ENCODE measurements at places on chromosomes 6 and 20.

GRCh38 chr6:19417713-19418112 lies 419.5 kb upstream of the ID4 start:
- peak; percentile 4 for DNase-seq

DNA sequence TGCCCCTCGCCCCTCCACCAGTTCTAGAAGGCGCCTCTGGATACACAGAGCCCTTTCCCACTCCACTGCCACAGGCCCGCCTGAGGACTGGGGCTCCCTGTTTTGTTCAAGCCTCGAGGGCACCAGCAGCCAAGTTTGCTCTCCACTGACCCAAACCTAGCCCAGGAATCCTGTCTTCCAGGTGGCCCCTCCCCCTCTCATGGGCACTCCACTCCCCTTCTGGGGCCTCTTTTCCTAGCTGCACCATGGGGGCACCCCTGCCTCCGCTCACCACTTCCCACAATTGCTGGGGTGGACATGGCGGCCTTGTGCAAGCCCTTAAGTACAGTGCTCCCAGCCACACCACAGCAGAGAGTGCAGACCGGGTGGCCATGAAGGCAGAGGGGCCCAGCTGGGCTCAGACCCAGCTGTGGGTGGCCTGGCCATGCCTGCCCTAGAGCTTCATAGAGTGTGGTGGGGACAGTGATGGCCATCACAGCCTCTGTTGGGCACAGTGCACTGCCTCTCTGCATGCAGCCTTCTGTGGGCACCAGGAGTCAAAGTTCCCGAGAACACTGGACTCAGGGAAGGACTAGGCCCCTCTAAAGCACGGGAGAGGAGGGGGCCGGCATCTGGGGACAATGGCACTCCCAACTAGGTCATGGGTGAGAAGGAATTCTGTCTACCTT lies 1.3 kb downstream of the MYL9 start:
- no peak for DNase-seq

GRCh38 chr6:113662688-113663333 lies 194.3 kb upstream of the MARCKS start:
- DNase-seq: no peak

GRCh38 chr6:89432875-89433251 lies at the start of gene ANKRD6:
Gene ANKRD6, plus strand, starts transcription at chr6:89433152. Its CDS starts 133,825 bp downstream, at chr6:89566977.
- DNase-seq: peak; percentile 9

GRCh38 chr6:53506872-53507271 lies 38.0 kb downstream of the GCLC start:
- DNase-seq: no peak

- DNase-seq: no peak
Observed at GRCh38 chr20:37644605-37645004, 49.2 kb upstream of the CTNNBL1 start.

- DNase-seq: no peak
Observed at GRCh38 chr20:19019734-19020364, 192.6 kb upstream of the SLC24A3 start.

- no peak for DNase-seq
Observed at GRCh38 chr6:121612927-121613326, 177.5 kb downstream of the GJA1 start.

DNA sequence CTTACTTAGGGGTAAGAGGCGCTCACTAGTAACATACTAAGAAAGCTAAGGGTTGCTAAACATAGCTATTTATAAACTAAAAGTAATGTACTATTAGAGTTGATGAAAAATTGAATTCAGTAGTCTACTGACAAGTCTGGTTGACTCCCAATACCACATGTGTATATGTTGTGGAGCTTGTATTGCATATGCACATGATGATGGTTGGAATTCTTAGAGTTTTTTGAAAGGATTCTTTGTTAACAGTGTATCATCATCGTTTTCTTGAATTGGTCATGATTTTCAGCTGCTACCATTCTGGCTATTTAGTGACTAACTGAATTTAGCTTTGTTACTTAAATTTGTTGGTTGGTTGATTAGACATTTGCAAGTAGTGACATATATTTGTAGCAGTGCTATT lies 27.2 kb downstream of the ABRACL start:
- no peak for DNase-seq

DNA sequence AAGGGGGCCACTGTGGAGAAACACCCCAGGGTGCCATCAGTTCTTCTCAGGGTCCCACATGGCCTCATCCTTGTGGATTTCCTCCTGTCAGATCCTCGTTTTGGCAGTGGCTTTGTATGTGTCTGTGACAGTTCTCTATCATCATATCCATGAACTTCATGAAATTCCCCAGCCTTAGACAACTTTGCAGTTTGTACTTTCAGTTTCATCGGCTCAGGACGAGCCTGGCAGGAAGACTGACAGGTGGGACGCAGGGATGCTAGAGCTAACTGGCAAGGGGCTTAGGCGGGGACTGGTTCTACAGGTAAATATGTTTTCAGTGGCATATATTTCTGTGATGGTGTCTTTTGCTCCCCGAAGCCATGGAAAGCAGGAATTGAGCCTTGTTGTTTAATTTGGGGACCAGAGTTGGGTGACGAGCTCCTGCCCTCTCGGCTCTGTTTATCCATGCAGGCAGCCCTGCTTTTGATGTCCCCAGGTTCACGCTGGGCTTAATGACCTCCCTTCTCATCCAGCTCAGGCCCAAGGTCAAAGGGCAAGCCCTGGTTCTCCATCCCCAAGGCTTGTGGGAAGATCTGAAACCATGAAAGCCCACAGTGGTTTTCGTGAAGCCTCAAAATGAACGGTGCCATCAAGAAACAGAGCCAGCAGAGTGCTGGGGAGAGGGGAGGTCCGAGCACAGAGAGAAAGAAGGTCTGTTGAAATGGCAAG lies 11.2 kb downstream of the SDCBP2 start:
- DNase-seq: no peak

DNA sequence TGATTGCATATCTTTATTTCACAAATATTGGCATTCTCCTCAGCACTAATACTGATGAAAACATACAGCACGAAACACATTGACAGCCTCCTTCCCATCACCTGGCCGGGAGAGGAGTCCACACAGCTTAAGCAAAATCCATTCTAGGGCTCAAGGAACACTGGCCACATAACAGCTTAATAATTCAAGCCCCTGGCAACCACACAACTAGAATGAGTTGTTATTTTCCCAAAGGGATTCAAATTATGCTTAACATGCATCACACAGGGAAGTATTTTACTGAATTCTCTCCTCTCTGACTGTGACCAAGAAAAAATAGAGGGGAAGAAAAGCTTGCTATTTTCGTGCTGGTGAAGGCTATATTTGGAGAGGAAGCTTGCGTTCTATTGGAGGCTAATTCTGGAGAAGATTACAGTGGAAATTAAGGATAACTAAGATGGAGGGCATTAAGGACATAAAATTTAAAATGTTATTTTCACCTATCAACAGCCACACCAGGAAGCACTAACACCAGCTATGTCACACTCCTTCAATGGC lies 198.5 kb downstream of the ADGRG6 start:
- peak; percentile 49 for DNase-seq

DNA sequence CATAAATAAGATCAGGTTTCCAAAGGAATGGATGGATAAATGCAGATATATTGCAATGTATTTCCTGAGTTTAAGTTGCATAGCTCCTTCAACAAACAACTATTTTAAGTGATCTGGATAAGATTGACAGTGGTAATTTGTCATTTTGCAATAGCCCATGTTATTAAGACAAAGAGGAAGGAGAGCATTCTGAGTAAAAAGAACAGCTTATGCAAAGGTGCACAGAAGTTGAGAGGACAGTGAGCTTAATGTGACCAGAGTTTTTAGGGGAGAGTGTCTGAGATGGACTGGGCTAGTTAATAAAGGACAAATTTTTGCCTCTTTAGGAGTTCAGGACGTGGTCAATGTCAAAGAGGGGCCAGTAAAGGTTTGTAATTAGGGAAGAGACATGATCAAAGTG lies 48.8 kb upstream of the FBXO30 start:
- DNase-seq: no peak

- DNase-seq: no peak
Observed at GRCh38 chr20:24406750-24407149, 62.7 kb upstream of the SYNDIG1 start.

DNA sequence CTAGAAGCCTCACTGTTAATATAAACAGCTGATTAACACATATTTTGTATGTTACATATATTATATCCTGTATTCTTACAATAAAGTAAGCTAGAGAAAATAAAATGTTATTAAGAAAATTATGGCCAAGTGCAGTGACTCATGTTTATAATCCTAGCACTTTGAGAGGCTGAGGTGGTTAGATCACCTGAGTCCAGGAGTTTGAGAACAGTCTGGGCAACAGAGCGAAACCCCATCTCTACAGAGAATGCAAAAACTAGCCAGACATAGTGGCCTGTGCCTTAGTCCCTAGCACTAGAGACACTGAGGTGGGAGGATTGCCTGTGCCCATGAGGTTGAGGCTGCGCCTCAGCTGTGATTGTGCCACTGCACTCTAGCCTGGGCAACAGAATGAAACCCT lies 81.9 kb downstream of the NCOA3 start:
- no peak for DNase-seq

DNA sequence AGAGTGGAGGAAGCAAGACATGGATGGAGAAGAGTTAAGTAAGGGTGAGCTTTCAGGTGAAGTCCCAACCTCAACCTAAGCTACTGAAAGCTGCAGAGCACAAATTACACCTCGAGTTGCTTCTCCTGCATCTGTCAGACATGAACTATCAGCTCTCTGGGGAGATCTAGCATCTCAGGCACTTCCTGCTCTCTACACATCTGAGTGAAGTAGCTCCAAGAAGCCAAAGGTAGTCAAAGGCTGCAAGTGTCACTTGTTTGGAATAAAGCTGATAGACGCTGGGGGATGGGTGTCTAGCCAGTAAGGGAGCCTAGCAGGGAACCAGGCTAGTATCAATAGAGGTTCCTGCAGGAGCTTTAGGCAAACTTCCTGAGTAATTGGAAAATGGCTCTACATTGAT lies 228.0 kb downstream of the PLCB1 start:
- DNase-seq: no peak

GRCh38 chr20:31837896-31838397 lies 7.5 kb downstream of the FOXS1 start:
- peak; percentile 65 for DNase-seq

DNA sequence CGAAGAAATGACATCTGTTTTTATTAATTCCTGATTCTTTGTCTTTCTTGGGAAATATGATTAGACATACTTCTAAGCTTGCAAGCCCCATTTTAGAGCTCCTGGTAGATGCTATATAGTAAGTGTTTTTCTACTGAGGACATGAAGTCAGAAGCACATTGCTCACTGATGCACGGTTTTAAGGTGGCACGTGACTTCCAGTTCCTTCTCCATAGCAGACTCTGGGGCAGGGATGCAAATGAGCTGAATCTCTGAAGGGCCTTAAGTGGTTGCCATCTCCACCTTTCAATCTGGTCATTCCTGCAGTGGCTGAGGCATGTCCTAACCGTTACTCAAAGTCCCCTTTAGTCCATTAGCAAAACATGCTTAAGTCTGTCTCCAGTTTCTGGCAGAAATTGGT lies 421.2 kb upstream of the HTR1E start:
- no peak for DNase-seq

DNA sequence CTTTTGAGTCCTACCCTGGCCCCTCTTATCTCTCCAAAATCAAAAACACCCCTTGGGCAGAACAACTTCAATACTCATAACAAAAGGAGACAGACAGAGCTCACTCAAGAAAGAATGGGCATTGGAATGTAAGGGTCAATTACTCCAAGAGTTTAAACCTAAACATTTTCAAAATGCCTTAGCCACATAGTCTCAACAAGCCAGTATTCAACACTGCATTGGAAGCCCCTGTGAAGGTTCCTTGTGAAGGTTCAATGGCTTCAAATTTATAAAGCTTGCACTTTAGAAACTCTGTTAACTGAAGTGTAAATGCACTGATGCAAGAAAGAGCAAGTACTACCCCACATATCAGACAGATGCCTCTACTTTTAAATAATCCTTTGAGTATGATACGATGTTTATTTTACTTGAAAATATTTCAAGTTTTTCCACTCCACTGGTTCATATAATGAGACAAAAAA lies 139.1 kb upstream of the LAMP5 start:
- DNase-seq: no peak

DNA sequence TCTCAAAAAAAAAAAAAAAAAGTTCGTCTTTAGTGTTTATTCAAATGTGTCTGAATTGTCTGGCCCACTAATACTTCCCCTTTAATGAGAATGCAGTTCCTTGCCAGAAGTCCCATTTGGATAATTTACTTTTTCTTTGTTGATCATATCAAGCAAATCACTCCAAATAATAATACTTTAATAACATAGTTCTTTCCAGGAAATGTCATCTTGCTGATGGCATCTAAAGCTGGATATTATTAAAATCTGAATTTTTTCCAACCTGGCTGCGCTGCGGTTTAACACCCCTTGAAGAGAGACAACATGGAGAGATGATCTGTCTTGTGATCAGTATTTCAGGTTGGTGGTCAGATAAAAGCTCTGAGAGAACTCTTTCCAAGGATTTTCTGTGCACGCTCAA lies 111.2 kb upstream of the CNKSR3 start:
- no peak for DNase-seq

DNA sequence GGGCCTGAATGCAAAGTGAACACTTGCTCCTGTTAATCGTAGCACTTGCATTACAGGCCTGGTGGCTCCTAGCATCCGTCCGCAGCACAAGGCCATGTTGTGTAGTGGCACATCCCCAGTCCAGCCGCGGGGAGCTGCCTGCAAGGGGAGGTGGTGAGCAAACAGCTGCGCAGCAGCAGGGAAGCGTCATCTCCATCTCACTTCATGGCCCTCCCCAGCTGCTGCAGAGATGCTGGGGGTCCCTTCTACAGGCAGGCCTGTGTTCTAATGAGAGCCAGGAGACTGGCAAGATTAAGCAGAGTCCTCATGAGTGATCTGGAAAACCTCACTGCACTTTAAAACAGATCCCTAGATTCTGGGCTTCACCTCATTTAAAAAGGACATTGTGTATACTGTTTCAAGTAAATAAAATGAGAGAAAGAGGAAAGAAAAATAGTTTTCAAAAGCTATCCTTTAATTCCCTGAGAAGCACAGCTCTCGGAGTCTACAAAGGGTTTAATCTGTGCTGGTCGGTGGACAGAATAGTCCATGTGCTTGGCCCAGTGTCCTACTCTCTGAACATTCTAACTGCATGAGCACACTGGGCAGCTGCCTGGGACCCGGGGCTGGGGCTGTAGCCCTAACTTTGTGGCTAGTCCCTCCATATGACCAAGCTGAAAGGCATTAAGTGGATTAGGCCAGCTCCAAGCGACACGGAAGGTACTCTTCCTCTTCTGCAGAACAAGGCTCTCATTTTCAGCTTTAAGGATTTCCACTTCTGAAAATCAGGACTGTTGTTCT lies 125.8 kb downstream of the LY86 start:
- peak; percentile 56 for DNase-seq

- no peak for DNase-seq
Observed at GRCh38 chr6:29986179-29986781, 43.9 kb downstream of the HLA-A start.
